Activated naive CD8-positive, alpha-beta T cell treated with anti-CD3 and anti-CD28 coated beads for 36 hours (primary cell): ENCODE measurements at places on chromosomes 6 and 20. TPM values are rescaled to one million over a fixed set of nuclear protein-coding genes. Genes with fewer than 3 reads are reported as not detected.

FGD2 gene
- 1.8 TPM for total RNA-seq

CDH4 gene
- 0.08 TPM for total RNA-seq

PTK6 gene
- total RNA-seq, result 0.16 TPM

BPIFB4 gene
- not detected for total RNA-seq

TRIM31 gene
- not detected for total RNA-seq

PARD6B gene
- total RNA-seq, result 4.1 TPM

ALDH8A1 gene
- total RNA-seq, result 1.8 TPM

BANF2 gene
- total RNA-seq, result not detected

ZBTB9 gene
- total RNA-seq, result 11.7 TPM

SLC22A7 gene
- not detected for total RNA-seq

RING1 gene
- 35.3 TPM for total RNA-seq

LSM2 gene
- 145 TPM for total RNA-seq

ARHGAP40 gene
- not detected for total RNA-seq

PPP1R16B gene
- total RNA-seq, result 65.3 TPM

PPP1R14C gene
- total RNA-seq, result 0.33 TPM

SULF2 gene
- 0.88 TPM for total RNA-seq
